Fibroblast of pulmonary artery (primary cell): ENCODE measurements at places on chromosomes 4 and X.

DNA sequence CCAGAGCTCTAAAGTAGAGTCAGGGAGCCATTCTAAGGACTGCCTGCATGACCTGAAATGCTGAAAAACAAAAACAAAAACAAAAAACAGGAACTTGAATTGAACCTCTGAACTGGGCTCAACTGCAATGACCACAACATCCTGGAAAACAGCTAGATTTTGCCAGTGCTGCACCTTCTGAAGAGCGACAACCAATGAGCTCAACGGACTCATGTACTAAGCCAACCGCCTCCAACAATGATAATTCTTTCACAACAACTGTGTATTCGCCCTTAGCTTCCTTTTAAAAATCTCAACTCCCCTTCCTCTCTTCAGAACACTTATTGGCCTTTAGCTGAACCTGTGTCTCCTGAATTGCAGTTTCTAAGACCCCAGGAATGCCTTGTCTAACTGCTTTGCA is 69.8 kb downstream of the HAUS3 start:
- DNase-seq, result no peak

DNA sequence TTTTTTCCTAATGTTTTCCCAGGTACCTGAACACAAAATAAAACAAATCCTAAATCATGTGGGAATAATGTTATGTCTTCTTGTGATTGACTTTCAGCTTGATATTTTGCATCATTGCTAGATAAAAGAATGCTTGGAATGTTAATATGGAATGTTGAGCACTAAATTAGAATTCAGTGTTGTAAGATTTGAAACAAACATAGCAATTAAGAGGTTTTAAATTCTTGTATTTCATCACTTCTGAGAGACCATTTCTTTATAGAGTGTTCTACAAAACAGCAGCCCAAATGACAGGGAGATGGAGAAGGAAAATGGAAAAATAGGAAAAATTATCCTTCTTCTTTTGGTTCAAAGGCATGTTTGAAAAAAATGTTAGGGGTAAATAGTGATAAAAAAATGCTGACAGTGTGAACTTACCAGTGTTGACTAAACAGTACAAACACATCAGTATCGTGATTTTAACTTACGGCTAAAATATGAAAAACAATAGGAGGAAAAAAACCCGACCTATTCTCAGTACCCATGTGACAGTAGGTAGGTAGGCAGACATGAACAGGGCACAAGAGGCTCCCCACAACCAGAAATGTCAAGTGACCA is 102.6 kb upstream of the PDE5A start:
- peak; percentile 27 for DNase-seq

- peak; percentile 73 for DNase-seq
Measured at GRCh38 chr4:84750260-84750959, 167.5 kb downstream of the CDS1 start.

DNA sequence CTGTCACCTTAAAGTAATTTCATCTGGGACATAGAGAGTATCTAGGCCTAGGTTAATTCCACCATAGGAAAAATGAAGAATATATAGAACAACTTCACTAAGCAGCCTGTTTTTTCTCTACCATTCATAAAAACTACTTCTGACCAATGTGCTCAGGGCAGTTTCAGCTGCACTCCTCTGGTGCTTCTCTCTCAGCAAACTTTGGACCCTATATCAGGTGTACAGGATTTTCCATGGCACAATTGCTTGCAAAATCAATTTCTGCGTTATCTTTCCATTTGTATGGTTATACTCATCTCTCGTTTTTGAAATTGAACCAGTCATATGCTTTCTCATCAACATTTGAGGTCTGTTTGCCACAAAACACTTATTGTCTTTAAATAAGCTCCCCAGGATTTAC is 52.1 kb upstream of the FMR1 start:
- DNase-seq, result no peak

- DNase-seq, result peak; percentile 14
Measured at GRCh38 chr4:15488136-15488535, 18.5 kb downstream of the CC2D2A start.

DNA sequence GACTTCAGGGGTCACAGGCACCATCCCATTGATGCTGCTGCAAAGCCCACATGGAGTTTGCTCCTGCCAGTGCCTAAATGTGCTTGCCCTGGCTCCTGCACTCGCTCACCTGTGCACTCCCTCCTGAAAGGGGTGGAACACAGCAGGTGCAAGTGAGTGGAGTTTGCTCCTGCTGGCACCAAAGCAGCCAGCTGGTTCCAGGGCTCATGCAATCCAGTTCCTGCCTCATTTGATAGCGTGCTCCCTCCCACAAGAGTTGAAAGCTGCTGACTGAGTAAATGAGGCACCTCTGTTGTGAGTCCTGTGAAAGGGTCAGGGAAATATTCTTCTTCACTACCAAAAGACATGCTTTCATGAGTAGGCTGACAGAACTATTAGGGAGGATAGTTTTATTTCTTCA is 30.5 kb downstream of the CXCL8 start:
- no peak for DNase-seq

- DNase-seq, result peak; percentile 54
Measured at GRCh38 chr4:85790582-85790981, 315.6 kb downstream of the ARHGAP24 start.

- peak; percentile 29 for DNase-seq
Measured at GRCh38 chr4:153791746-153792617, 3.1 kb upstream of the SFRP2 start.

DNA sequence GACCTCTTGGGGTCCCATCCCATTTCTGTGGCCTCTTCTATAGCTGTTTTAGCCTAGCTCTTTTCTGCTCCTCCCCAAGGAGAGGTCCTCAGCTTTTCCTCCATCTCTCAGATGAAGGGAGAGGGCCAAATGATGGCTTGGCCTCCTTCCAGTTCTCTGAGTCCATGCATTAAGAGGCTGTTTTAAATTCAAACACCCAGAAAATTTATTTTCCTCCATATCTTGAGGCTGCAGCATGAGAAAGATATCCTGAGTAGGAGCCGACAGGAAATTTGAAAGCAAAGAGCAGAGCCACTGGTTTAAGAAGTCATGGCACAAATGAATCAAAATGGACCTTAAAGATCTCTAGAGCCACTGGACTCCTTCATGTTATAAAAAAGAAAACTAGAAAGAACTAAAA is 558.8 kb downstream of the MID1IP1 start:
- no peak for DNase-seq

- no peak for DNase-seq
Measured at GRCh38 chr4:184056877-184057276, 151.8 kb downstream of the STOX2 start.

DNA sequence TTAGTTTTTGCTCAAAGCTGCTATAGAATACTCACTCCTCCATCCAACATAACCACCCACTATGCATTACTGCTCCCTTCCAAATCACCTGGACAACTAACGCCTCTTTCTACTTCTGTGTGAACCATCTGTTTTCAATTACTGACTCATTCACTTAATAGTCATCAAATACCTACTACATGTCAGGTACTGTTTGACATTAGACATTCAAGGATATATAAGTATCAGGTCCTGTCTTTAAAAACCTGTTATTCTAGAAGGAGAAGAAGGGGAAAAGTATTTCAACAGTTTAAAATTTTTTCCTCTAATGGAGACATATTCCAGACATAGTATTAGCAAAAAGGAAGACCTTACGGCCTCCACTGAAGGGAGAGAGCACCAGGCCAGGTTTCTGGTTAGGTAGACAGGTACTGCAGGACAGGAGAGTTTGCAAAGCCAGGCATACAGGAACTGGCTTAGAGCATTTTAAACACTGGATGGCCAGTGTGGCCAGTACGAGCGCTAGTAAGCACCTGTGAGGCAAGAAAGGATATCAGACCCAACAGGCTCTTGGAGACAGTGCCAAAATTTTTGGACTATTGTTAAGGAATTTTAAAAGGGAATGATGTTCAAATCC is 39.0 kb downstream of the SH3RF1 start:
- no peak for DNase-seq

- no peak for DNase-seq
Measured at GRCh38 chr4:31041385-31041784, 321.2 kb downstream of the PCDH7 start.

DNA sequence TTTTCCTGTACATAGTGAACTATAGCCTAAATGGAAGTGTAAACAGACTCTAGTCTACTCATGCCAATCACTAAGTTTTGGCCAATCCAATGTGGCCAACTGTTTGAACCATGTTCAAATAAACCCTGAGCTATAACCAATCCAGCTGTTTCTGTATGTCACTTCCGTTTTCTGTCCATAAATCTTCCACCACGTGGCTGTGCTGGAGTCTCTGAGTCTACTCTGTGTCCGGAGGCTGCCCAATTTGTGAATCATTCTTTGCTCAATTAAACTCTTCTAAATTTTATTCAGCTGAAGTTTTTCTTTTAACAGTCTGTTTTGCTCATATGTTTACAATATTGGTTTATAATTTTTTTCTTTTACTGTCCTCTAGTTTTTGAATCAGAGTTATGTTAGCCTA is 112.3 kb upstream of the BANK1 start:
- DNase-seq, result no peak

DNA sequence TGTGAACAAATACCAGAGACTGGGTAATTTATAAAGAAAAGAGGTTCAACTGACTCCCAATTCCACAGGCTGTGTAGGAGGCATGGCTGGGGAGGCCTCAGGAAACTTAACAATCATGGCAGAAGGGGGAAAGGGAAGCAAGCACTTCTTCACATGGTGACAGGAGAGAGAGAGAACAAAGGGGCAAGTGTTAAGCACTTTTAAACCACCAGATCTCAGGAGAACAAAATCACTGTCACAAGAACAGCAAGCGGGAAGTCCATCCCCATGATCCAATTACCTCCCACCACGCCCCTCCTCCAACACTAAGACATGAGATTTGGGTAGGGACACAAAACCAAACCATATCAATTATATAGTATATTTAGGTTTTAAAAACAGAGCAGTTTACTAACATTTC is 30.8 kb downstream of the MOB1B start:
- DNase-seq, result no peak

- no peak for DNase-seq
Measured at GRCh38 chr4:100569196-100569595, 51.4 kb upstream of the EMCN start.

DNA sequence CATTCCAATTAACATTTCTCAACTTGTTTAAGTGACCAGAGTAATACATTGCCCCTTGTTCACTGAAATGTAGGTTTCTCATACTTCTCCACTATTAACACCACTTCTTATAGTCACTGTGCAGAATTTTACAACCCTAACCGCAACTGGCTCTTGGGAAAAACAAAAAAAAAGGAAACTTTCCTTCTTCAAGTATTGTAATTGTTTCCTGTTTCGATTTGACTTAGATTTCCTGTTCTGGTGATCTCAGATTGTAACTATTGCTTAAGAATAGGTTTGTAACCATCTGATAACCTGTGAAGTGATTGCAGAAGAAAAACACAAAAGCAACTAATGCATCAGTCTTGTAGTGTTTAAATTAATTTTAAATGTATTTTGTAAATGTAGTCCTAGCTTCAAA is 594.7 kb upstream of the GALNT7 start:
- DNase-seq, result peak; percentile 10

DNA sequence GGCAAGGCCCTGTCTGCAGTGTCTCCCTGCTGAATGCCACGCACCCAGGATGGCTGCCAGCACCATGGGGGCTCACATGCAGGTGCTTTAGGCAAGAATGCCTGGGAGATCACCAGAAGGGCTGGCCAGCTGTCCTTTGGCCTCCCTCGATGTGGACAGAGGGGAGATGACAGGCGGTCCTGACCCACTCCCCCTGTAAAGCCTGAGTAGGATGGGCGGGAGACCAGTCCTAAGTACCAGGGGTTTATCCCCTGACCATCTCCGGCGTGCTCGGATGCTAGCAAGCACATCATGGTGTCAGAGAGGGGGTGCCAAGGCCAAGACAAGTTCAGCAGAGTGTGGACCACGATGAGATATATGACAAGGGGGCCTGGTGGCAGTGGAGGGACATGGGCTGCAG is 5.3 kb downstream of the PDZD4 start:
- DNase-seq, result no peak

GRCh38 chr4:67879486-67879885 is 4.3 kb downstream of the TMPRSS11D start:
- peak; percentile 20 for DNase-seq

DNA sequence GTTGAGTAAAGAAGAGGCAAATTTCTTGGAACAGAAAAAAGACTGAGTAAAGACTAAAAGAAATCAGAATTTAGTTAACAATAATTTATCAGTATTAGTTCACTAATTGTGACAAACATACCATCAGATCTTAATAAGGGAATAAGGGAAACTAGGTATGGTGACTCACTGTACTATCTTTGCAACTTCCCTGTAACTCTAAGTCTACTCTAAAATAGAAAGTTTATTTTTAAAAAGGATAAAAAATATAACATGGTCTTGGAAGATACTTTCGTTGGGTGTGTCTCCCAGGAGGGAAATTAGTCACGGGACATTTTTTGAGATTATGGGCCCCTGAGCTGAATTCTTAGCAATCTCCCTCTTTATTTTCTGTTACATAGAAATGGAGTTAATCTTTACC is 97.3 kb downstream of the EMCN start:
- no peak for DNase-seq

- peak; percentile 32 for DNase-seq
Measured at GRCh38 chr4:8278009-8278395, 8.4 kb downstream of the HTRA3 start.

DNA sequence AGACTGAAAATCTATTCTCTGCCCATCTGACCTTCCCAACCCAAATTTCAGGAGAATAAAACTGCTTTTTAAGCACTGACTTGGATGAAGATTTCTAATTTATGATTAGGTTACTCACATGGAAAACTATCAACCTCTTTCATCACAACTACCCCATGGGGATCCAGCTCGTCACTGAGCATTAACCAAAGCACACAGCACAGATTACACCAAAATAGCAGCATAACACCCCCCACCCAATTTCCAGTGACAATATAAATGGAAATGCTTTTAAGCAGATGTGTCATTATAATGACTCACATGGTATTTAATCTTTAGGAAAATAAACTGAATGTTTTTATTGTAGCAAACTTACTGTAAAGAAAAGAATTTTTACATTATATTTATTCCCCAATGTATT is 9.7 kb downstream of the SERTM2 start:
- no peak for DNase-seq

DNA sequence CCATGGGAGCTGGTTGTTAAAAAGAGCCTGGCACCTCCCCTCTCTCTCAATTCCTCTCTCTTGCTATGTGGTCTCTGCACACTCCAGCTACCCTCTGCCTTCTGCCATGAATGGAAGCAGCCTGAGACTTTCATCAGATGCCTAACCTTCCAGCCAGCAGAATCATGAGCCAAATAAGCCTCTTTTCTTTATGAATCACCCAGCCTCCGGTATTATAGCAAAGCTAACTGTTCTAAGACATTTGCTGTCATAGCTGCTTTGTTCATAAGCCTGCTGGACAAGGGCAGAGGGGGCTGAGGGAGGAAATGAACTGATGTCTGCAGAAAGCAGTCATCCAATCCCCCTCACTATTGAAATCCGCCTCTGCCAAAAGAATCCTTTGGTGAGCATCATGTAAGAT is 196.7 kb downstream of the ZNF330 start:
- DNase-seq, result peak; percentile 28

DNA sequence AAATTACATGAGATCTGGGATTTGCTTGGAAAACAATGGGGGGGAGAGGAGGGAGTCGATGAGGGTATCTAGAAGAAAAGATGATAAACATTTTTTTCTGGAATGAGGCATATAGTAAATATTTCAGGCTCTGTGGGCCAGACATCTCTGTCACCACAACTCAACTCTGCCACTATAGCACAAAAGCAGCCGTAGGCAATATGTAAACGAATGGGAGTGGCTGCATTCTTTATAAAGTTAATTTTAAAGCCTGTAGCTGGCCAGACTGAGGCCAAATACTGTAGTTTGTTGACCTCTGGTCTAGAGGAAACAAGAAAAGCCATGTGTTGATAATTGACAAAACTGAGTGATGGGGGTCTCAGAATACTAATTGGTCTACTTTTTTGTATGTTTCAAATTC is 14.1 kb upstream of the TCEANC start:
- DNase-seq, result no peak
